Sciatic nerve (tissue), 2 donors: ENCODE measurements at places on chromosomes 16 and 17. TPM values are rescaled to one million over a fixed set of nuclear protein-coding genes. Genes with fewer than 3 reads are reported as not detected.

The TOM1L1 gene
- total RNA-seq = 15.3 TPM

The SPATA32 gene
- not detected for total RNA-seq

The SLC12A3 gene
- not detected for total RNA-seq

The NAA60 gene
- 41.3 TPM for total RNA-seq

The KRTAP2-3 gene
- not detected for total RNA-seq

The ZG16 gene
- not detected for total RNA-seq

The ZNF19 gene
- 7.8 TPM for total RNA-seq

The PDILT gene
- not detected for total RNA-seq

The CNEP1R1 gene
- total RNA-seq = 21.7 TPM

The CDRT15L2 gene
- total RNA-seq = not detected

The TP53I13 gene
- total RNA-seq = 39.9 TPM

DNA sequence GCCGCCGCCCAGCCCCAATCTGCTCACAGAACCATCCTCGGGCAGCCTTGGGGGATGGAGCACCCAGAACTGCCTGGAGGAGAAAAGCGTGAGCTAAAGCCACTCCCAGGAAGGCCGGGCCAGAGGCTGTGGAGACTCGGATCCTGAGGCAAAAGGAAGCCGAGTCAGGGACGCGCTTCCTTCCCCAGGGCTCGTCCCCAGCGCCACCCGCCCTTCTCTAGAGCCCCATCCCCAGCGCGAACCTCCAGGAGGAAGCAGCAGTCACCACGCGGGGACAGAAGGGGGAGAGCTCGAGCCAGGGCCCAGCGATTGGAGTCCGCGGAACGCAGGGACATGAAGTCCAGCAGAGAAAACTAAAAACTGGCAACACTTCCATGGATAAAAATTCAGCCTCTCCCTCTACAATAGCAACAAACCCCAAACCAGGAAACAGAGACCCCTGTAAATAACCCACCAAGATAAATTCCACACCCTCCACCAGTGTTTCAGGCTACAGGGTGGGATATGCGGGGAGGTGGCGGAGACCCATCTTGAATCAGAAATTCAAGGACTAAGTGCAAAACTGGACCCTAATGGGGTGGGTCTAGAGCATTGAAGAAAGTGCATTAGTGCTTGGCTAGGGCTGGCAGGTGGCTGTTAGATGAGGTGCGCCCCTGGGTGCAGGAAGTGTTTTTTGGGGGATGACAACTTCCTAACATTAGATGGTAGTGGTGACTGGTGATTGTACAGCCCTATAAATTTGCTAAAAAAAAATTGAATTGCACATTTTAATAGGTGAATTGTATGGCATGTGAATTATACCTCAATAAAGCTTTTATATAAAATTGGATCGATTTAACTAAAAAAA, 116.1 kb upstream of the METRNL start:
- DNase-seq = peak; percentile 91

DNA sequence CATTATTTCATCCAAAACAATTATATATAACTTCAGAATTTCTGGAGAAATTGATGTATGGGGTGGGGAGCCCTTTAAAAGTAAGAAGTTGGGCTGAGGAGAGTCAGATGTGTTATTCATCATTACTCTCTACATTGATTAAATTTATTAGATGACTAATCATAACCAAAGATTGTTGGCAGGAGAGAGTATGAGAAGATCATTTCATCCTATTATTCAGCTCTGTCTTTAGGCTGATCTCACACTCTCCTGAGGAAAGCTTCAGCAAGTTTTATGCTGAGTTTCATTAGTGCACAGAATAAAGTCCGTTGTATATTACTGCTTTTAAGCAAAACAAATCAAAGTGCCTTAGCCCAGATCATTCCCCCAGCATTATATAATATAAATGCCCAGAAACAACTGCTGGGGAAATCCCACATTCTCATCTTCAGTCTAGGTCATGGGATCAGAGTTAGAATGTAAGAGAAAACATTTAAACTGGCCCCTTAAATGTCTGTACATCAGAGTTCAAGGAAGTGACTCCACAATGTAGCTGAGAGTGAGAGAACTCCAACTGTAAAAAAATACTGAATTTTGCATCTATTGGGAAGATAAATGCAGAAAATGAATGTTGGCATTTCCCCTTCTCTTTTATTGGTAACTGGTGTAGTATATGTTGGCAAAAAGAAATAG, 130.1 kb upstream of the HLF start:
- DNase-seq = no peak

DNA sequence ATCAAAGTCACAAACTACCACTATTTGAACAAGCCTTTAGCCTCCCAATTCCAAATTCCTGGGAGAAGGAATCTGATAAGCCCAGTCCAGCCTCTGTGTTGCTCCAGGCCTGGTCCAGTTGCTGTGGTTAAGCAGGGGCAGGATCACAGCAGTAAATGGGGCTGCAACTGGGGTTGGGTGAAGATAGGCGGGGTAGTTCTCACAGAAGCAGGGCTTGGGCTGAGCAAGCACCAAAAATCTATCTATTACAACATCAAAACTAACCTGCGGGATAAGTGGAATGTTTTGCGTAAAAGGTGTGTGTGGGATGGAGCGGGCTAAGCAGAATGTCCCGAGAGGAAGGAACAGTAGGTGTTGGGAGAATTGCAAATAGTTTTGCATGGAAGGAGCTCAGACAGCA, 23.0 kb upstream of the RNF135 start:
- DNase-seq = no peak

GRCh38 chr17:3972931-3973330, 8.7 kb upstream of the ATP2A3 start:
- DNase-seq = no peak

DNA sequence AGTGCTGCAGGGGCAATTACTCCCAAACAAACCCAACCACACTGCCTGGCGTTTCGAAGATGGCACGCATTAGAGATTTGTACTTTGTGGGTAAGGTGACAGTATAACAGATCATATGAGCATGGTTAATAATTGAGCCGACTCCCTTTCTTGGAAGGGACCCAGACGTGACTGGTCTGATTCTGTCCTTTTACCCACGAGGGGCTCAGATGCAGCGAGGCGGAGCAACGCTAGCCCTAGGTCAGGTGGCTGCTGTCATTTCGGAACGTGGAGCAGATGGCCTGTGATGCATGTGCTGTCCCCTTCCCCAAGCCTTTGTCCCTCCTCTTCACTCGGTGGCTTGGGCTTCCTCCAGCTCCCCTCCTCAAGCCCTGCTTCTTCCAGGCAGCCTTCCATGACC, 84.2 kb downstream of the SNX29 start:
- DNase-seq = no peak

DNA sequence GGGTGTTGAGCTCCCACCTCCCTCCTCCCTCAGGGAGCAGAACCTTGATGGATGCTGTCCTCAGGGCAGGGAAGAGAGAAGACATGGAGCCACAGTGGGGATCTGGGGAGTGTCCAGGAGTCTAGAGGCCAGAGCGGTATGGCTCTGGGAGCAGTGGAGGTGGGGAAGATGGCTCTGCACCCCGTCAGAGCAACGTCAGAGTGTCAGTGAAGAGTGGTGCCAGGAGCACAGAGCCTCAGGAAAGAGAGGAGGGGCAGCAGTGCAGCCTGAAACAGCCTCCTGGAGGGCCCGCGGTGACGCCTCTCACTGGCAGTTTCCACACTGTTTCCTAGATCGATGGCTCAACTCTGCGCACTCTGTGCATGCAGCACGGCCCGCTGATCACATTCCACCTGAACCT, 23.2 kb upstream of the SLC5A11 start:
- no peak for DNase-seq

DNA sequence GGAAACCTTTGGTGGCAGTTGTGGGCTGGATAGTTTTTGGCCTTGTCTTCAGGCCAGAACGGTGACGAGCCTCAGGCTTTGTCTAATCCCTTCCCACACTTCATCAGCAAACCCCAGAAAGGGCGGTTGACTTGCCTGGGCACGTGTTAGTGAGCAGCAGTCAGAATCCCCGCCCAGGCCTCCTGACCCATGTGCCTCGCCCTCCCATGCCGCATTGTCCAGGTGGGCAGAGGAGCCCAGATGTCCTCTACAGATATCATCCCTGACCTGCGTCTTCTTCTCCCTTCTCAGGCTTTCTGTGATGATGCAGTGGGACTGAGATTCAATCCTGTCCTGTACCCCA, 82.5 kb downstream of the OR1D5 start:
- no peak for DNase-seq

- DNase-seq = no peak
Measured at GRCh38 chr16:19781226-19781625, 63.2 kb downstream of the IQCK start.

- peak; percentile 84 for DNase-seq
Measured at GRCh38 chr17:12983991-12984884, 33.6 kb downstream of the ELAC2 start.

DNA sequence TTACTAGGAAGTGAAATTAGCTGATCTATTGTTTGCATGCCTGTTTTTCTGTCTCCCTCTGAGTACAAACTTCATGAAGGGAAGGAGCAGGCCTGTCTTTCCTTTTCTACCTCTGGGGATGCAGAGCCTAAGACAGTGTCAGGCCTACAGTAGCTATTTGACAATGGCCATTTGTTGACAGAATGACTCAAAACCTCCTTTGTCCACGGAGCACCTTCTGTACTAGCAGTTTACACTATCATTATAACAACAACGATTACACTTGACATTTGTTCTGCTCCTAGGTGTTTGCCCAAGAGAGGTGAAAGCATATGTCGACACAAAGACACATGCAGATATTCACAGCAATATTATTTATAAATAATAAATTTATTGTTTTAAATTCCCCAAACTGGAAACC, 132.3 kb upstream of the IRX3 start:
- no peak for DNase-seq

- no peak for DNase-seq
Measured at GRCh38 chr17:50836826-50837225, 1.4 kb downstream of the WFIKKN2 start.

- no peak for DNase-seq
Measured at GRCh38 chr17:60372790-60373483, 19.0 kb downstream of the USP32 start.

GRCh38 chr17:40848583-40849235, 18.3 kb downstream of the KRT12 start:
- DNase-seq = no peak

DNA sequence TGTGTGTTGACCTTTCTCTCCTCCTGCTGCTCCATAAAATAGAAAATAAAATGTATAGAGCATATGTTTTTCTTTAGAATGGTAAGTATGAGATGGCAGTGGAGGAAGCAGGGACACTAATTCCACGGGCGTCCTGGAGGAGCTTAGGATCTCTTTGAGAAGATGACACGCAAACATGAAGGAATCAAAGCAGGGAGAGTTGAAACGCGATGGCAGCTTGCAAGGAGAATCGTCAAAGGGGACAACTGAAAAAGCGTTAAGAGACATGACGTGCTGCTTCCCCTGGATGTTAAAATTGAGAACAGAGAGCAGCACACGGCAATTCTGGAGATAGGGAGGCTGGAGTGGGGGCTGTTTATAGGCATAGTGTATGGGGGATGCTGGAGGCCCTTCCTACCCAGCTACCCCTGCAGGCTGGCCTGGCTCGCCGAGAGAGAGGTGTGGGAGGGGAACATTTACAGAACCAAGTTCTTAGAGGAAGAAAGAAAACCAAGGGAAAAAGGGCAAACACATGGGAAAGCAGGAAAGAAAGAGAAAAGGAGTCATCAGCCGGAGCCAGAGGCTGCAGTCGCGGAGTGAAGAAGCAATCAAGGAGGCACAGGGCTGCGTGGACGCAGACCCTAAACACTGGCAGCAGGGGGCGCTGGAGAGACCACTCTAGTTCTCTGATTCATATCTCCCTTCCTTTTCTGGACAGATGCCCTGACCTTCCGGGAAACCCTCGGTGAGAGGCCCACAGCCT, 55.8 kb downstream of the MYH13 start:
- peak; percentile 82 for DNase-seq

GRCh38 chr16:10037751-10038150, 144.5 kb downstream of the GRIN2A start:
- no peak for DNase-seq
